Dermis blood vessel endothelial cell (primary cell): ENCODE measurements at places on chromosomes 4 and X. TPM values are rescaled to one million over a fixed set of nuclear protein-coding genes. Genes with fewer than 3 reads are reported as not detected.

DNA sequence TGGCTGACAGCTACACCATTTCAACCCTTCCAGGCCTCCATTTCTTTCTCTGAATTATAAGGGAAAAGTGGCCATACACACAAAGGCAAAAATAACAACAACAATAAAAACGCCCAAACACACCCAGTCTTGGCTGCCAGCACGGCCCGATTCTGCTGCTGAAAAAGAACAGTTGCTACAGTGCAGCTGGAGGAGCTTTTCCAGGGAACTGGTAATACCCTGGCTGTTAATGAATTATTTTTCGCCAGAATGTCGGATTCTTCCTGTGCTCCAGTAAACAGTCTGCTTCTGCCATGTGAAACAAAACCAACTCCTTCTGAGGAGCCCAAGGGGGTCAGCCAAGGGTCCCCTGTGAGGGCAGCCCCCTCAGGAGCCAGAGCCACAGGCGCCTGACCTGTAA lies 6.6 kb downstream of the RAI2 start:
- DNase-seq = no peak

GPRASP3 gene
- total RNA-seq = 6.0 TPM in 2 replicates

- no peak for DNase-seq
These were observed 66.3 kb downstream of the DHRSX start for GRCh38 chrX:2434270-2435163.

- peak; percentile 13 for DNase-seq
These were observed 1.3 kb downstream of the G3BP2 start for GRCh38 chr4:75671802-75672421.

- DNase-seq = peak; percentile 72
These were observed 5.5 kb downstream of the ATP10D start for GRCh38 chr4:47490550-47490949.

GRCh38 chr4:123672987-123673386 lies 276.4 kb downstream of the SPRY1 start:
- no peak for DNase-seq
